SK-MEL-5 (cell line): ENCODE measurements at places on chromosomes 3 and 15.

DNA sequence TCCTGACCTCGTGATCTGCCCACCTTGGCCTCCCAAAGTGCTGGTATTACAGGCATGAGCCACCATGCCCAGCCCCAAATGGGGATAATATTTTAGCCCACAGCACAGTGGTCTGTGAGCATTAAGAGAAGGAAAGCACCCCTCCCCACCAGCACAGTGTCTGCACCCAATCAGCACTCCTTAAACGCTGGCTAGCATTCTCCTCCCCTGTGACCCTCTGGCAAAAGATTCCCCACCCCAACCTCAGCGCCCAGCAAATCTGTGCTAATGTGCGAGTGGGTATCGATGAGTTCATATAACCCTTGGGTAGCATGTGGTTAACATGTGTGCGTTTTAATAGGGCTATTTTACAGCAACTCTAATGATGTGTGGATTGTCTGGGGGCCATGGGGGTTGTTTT lies 18.3 kb upstream of the EPHB3 start:
- no peak for DNase-seq

DNA sequence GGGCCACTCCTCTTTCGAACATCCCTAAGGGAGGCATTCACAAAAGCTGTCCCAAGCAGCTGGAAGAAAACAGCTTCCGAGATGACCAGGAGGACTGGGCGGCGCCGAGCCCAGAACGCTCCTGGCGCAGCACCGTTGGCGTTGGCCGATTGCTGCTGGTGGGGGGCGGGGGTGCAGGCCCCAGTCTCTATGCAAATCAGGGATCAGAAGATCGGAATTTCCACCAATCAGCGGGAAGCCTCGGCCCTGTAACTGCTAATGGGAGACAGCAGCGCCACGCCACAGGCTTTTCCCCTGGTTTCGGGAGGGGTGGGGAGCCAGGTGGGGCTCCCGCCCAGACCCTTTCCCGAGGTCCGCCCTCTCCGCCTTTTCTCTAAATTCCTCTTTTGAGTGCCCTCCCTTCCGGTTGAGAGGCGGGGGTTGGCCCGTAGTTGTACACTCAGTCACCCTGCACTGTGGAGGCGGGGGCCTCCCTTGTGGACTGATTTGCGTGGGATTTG lies 27.0 kb downstream of the HMCES start:
- no peak for DNase-seq

DNA sequence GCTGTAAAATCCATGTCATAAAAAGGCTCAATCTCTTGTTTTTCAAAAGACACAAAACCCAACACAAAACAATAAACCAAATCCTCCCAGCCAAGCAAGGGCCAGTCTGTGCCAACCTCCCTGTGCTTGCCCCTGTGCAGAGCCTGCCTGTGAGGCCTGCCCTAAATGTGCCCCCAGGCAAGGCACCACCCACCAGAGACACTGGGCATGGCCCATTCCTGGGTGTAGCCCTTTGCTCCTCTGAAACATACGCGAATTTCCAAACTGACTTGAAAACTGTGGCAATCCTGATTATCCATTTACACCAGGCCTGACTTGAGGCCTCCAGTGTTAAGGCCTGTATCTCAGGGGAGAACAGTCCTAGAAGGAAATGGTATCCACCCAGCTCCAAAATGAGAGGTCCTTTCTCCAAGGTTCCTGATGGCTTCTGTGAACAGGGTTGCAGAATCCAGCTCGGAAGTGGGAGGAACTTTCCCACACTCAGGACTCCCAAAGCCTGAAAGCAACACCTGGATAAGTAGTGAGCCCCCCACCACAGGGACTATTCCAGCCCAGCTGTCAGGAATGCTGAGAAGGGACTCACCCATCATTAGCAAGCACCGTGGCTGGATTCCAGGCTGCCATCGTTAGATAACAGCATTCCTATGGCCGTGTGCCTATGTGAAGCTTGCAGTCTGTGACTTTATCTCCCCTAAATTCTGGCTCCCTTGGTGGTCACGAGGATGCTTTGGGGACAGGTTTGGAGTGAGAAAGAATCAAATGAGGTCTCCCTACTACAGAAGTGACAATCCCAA lies 61.8 kb downstream of the CACNA2D2 start:
- no peak for DNase-seq

DNA sequence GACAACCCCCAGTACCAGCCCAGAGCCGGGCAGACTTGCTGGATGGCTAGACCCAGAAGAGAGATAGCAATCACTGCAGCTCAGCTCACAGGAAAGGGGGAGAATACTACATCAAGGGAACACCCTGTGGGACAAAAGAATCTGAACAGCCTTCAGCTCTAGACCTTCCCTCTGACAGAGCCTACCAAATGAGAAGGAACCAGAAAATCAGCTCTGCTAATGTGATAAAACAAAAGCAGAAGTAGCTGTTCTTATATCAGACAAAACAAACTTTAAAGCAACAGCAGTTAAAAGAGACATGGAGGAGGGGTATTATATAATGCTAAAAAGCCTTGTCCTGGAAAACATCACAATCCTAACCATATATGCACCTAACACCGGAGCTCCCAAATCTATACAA lies 283.3 kb downstream of the KLF13 start:
- DNase-seq, result no peak

- peak; percentile 57 for DNase-seq
These were observed 160.7 kb downstream of the STAC start for GRCh38 chr3:36540888-36541518.

DNA sequence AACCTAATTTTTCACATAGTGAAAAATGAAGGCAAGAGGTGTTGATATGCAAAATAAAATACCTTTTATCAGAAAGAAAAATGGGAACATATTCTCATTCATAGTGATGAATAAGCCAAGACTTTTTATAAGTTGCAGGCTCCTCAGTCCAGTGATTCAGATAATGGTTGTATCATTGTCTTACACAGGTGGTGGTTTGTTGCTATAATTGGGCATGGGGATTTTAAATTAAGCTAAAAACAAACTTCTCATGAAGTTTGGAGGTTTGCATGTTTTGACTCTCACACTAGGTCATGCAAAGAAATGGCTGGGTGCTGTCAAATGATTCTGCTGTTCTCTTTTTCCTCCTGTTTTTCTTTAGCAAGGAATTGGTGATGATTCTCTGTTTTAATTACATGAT lies 60.8 kb upstream of the SKIL start:
- no peak for DNase-seq

- no peak for DNase-seq
These were observed 76.8 kb upstream of the HRH1 start for GRCh38 chr3:11077466-11077865.

DNA sequence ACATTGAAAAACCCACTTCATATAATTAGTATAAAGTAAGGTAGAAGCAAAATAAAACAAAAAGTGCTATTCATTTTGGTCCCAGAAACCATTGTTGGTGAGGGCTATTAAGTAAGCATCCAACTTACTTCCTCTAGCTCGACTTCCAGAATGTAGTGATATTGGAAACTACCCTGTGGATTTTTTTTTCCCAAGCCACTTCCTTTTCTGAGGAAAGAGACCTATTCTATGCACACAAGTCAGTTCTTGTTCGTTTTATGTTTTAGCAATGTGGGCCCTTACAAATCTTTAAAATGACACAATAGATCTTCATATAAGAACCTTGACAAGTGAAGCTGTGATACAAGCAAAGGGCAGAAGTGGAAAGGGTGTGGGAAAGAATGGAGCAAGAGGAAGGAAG lies 402.0 kb upstream of the TBL1XR1 start:
- no peak for DNase-seq
